Pericardium fibroblast (primary cell): ENCODE measurements at places on chromosomes 6 and 20. TPM values are rescaled to one million over a fixed set of nuclear protein-coding genes. Genes with fewer than 3 reads are reported as not detected.

MYL9 gene
- total RNA-seq, result 83.9 and 230 TPM in 2 replicates

LRFN2 gene
- total RNA-seq, result not detected in 2 replicates

POM121L2 gene
- total RNA-seq, result not detected in 2 replicates

MYO6 gene
- total RNA-seq, result 5.6 and 6.4 TPM in 2 replicates

OPRL1 gene
- 0.93 and 0.94 TPM in 2 replicates for total RNA-seq

ERVFRD-1 gene
- not detected in 2 replicates for total RNA-seq

NKX2-2 gene
- not detected in 2 replicates for total RNA-seq

OTOR gene
- total RNA-seq, result not detected in 2 replicates

LY6G6C gene
- total RNA-seq, result not detected in 2 replicates

C4B gene
- total RNA-seq, result 14.6 and 48.8 TPM in 2 replicates

BPIFB2 gene
- total RNA-seq, result not detected in 2 replicates

PBOV1 gene
- total RNA-seq, result not detected in 2 replicates

THBD gene
- 10.4 and 10.7 TPM in 2 replicates for total RNA-seq

DLGAP4 gene
- total RNA-seq, result 23.4 and 24.4 TPM in 2 replicates

MLN gene
- not detected in 2 replicates for total RNA-seq

GPSM3 gene
- total RNA-seq, result 0.26 and 4.9 TPM in 2 replicates

PRR18 gene
- not detected in 2 replicates for total RNA-seq

NKAIN4 gene
- 0.17 TPM in 1 of 2 replicates, not detected in the other for total RNA-seq

HLA-DRB1 gene
- total RNA-seq, result not detected in 2 replicates

ETV7 gene
- not detected in 2 replicates for total RNA-seq

TRDN gene
- total RNA-seq, result not detected in 2 replicates

TXLNB gene
- 0.23 and 0.51 TPM in 2 replicates for total RNA-seq

CST5 gene
- not detected in 2 replicates for total RNA-seq

TDP2 gene
- 12.0 and 13.9 TPM in 2 replicates for total RNA-seq

KIAA1586 gene
- total RNA-seq, result 5.4 and 5.6 TPM in 2 replicates

TUBB2B gene
- 2.4 and 3.5 TPM in 2 replicates for total RNA-seq

RPS6KA2 gene
- 122 and 174 TPM in 2 replicates for total RNA-seq

ABCF1 gene
- total RNA-seq, result 33.5 and 38.4 TPM in 2 replicates

PGC gene
- not detected in 2 replicates for total RNA-seq

ADGRF1 gene
- not detected in 2 replicates for total RNA-seq

MATN4 gene
- 1.6 TPM in 1 of 2 replicates, not detected in the other for total RNA-seq

FILIP1 gene
- 0.43 and 2.0 TPM in 2 replicates for total RNA-seq

C20orf204 gene
- 0.12 and 0.68 TPM in 2 replicates for total RNA-seq

SNAP91 gene
- total RNA-seq, result 0.12 TPM in 1 of 2 replicates, not detected in the other

DDO gene
- total RNA-seq, result 1.3 TPM in 1 of 2 replicates, not detected in the other

PET117 gene
- total RNA-seq, result 8.9 and 14.5 TPM in 2 replicates

MAS1 gene
- total RNA-seq, result under 0.01 TPM in 1 of 2 replicates, not detected in the other

SLC32A1 gene
- total RNA-seq, result not detected in 2 replicates

APCDD1L gene
- 0.12 and 3.7 TPM in 2 replicates for total RNA-seq

TP53TG5 gene
- not detected in 2 replicates for total RNA-seq

ZC2HC1B gene
- not detected in 2 replicates for total RNA-seq

IRF4 gene
- total RNA-seq, result 0.34 TPM in 1 of 2 replicates, not detected in the other

RUNX2 gene
- total RNA-seq, result 2.1 and 6.3 TPM in 2 replicates

PLA2G7 gene
- 0.12 TPM in 1 of 2 replicates, not detected in the other for total RNA-seq

UNC93A gene
- not detected in 2 replicates for total RNA-seq

TRIM31 gene
- total RNA-seq, result not detected in 2 replicates

TNFRSF21 gene
- 40.1 and 53.2 TPM in 2 replicates for total RNA-seq

TSHZ2 gene
- 0.35 and 16.3 TPM in 2 replicates for total RNA-seq

EYA4 gene
- 0.60 TPM in 1 of 2 replicates, not detected in the other for total RNA-seq

IL17F gene
- total RNA-seq, result not detected in 2 replicates

MAPK13 gene
- total RNA-seq, result 2.9 and 5.4 TPM in 2 replicates

GSTA3 gene
- not detected in 2 replicates for total RNA-seq

NNAT gene
- 0.47 and 2.6 TPM in 2 replicates for total RNA-seq

FLRT3 gene
- total RNA-seq, result 13.2 and 13.3 TPM in 2 replicates

CCM2L gene
- total RNA-seq, result not detected in 2 replicates

ZNF391 gene
- total RNA-seq, result 1.1 and 10.0 TPM in 2 replicates

SYCP2L gene
- total RNA-seq, result not detected in 2 replicates

ZKSCAN3 gene
- 1.7 and 3.2 TPM in 2 replicates for total RNA-seq
